ENCODE measurements at places on chromosomes 12 and 14.
A peak's percentile ranks its signal among the peaks of the same experiment; 100 is the strongest.

- peak; percentile 60 for DNase-seq
These were observed 26.8 kb upstream of the PEX5 start for GRCh38 chr12:7162691-7163114.

- DNase-seq = no peak
These were observed 8.0 kb upstream of the KRT8 start for GRCh38 chr12:52912711-52913430.

- peak; percentile 88 for DNase-seq
These were observed 473.0 kb downstream of the DPF3 start for GRCh38 chr14:72420749-72421474.

DNA sequence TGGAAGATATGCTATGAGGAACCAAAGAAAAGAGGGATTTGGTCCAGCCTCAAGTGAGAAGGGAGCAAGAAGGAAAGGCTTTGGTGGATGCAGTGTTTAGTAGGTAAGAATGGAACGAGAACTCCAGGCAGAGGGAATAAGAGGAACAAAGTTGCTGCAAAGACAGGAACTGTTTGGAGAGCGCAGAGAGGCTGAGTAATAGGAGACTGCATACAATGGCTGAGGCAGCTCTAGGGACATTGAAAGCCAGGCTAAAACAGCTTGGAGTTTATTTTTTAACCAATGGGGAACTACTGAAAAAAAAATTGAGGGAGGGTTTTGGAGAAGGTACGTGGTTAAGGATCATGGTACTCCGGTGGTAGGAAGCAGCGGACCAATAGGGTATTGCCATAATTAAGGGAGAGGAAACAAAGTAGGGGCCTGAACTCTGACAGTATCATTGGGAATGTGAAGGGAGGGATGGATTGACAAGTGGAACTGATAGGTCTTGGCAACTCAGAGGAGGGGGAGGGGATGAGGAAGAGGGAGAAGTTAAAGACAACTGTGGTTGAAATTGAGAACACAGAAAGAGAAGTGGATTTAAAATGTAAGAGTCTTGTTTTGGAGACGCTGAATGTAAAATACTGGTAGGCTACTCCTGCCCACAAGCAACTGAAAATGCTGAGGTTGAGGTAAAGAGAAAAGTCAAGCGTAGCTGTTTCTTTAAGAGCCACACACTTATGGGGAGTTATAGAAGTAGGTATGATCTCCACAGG is 4.8 kb downstream of the ASCL4 start:
- no peak for DNase-seq

DNA sequence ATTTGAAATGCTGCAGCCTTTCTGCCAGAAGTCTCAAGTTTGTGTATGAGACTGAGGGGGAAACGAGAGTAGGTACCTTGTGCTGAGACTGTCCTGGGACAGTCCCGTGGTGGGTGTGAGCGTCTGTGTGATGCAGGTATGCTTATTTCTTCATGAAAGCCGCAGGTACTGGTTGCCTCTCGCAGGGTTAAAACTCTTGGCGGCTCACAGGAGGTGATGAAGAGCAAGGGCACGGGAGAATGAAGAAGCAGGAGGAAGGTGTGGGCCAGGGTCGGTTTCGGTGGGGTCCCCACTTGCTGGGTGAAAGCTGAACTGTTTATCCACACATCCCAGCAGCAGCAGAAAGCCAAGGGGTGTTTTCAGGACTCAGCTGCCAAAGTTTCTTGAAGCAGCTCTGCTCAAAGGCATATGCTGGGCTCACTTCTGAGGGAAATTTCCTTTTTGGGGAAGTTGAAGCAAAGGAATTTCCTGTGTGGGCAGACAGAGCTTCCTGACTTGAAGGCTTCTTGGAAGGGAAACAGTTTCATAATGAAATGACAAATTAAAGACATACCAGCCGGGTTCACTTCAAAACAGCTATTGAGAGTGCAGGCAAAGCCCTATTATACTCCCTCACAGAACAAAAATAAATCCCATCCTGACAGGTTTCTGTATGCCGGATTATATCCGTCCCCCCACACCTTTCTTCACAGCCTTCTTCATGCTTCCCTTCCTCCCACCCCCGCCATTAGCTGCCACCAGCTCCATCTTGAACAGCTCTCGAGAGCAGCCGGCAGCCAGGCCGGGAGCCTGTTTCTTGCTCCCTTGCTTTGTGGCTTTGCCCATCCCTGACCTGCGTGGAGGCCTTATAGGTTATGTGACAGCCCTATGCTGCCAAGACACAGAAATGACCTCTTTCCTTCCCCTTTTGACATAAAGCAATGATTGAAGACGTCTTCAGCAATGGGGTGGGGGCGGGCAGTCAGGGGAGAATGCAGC is 116.6 kb downstream of the ETV6 start:
- DNase-seq = peak; percentile 77

- DNase-seq = peak; percentile 91
These were observed at the start of gene CKAP4 for GRCh38 chr12:106247674-106248311. Gene CKAP4, minus strand, starts transcription at chr12:106248020. Its CDS starts 169 bp downstream, at chr12:106247851.

DNA sequence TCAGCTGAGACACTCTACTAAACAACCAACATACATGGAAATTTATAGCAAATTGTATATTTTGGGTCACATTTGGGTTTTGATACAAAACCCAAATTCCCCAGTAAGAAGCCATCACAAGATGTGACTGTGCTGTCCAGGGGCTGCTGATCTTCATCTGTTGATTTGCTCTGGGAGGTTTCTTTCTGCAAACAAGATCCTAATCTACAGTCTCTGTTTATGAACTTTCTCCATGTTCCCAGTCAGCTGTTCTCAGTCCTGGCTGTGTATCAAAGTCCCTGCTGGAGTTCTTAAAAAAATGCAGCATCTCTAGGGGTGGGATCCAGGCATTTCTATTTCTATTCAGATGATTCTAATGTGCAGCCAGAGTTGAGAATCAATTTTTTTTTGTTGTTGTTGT is 85.1 kb downstream of the ATP23 start:
- peak; percentile 52 for DNase-seq

- no peak for DNase-seq
These were observed 58.9 kb downstream of the DAD1 start for GRCh38 chr14:22530127-22530526.

- DNase-seq = no peak
These were observed 7.8 kb upstream of the EP400 start for GRCh38 chr12:131941987-131942341.

DNA sequence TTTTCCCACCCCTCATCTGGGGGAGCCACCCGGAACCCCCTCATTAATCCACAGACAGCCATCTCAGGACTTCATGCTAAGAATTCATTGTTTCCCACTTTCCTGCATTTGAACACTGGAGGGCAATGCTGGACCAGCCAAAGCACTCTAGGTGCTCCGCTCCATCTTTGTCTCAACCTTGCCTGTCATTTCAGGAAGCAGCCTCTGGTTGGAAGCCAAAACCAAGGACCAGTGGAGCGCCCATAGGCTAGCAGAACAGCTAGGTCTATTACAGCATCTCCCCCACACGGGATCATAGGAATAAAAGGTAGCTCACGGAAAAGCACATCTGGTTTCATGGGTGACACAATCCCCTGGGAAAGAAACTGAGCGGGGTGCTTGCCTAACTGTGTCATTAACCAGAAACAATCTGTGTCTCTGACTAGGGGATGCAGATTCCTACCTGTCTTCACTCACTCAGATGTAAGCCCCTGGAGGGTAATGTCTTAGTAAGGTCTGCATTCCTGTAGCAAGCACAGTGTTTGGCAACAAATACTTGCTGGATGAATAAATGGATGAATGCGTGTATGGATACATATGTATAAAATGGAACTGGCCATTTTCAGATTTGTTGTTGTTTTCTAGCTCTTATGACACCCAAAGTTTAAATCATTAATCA is 197.0 kb downstream of the DAD1 start:
- peak; percentile 80 for DNase-seq

- DNase-seq = peak; percentile 28
These were observed 653 bp downstream of the PA2G4 start for GRCh38 chr12:56104815-56105608.

- DNase-seq = no peak
These were observed 94.0 kb upstream of the RMST start for GRCh38 chr12:97368462-97369163.

DNA sequence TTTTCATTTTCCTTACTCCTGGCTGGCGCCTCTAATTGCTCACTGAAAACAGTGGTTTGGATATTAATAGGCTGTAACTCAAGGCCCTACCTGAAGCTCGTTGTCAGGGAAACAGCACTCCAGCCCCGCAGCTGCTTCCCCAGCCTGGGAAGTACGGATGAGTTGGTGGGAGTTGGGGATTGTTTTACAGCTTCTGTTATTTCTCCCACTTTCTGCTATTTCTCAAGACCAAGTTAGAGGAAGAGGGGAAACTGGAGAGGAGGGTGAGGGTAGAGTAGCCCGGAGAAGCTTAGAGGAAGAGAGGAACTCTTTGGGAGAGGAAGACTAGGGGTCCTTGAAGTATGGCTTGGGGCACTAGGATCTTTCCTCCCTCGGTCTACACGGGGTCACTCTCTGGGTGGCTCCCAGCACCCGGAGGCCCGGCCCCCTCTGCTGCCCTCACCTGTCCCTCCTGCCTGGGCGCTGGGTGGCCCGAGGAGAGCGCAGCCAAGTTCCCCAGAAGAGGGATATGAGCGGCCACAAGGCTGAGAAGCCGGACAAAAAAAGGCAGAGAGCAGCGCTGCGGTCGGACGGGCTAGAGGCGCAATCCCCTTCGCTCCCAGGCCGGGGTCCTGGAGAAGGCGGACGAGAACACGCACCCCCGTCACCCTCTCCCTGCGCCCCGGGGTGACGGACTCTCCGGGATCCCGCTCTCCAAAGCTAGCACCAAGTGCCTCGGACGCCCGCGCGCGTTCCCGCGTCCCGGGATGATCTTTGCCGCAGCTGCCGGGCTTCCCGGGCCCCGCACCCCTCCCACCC is 671 bp downstream of the SPTB start:
- DNase-seq = peak; percentile 28

DNA sequence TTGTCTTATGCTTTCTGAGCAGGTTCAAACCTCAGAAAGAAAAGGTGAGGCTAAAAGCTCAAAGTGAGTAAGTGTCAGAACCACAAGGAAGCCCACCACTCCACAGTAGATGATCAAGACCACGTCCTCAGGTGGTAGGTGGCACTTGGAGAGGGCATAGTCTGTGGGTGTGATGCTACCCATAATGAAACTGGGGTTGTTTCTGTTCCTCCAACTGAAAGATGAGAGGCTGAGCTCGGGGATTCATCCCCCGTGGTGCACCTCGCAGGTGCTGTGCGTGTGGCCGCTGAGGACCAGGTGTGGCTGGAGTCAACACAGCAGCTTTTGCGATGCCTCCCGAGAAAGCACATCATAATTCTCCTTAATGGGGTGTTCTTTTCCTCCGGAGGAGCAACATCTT is 285.7 kb downstream of the TTC8 start:
- no peak for DNase-seq

GRCh38 chr14:24721775-24722174 is 87.8 kb upstream of the GZMB start:
- DNase-seq = no peak

- DNase-seq = peak; percentile 59
These were observed 353.2 kb downstream of the ZFP36L1 start for GRCh38 chr14:68439676-68440075.

DNA sequence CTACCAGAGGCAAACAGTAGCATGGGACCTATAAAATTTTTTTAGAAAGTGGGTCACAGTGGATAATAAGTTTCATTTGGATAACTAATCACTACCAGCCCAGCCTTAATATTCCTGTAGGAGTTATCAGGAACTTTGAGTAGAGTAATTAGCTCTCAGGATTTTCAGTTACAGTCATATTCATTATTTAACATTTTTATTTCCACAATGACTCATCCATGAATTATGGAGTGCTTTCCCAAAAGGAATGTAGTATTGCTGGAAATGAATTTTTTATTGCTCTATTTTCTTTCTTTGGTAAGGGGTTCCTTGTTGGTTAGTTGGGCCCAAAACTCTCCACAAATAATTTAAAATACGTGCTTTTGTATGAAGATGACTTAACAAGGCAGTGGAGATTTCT is 53.7 kb downstream of the ERC1 start:
- DNase-seq = no peak

DNA sequence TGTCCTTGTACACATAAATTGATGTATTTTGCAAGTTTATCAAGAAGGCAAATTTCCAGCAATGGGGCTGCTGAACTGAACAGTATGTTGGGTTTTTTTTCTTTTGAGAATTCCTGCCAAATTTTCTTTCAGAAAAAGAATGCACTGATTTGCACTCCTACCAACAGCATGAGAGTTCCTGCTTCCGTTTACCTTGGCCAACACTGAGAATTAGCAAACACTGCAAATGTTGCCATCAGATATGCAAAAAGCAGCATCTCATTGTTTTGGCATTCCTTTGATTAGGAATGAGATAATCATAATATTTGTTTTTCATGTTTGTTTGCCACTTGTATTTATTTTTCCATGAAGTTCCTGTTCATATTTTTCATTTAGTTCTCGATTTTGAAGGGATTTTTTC is 82.4 kb downstream of the RTN1 start:
- no peak for DNase-seq

- no peak for DNase-seq
These were observed 898 bp upstream of the RAB15 start for GRCh38 chr14:64973026-64973442.

DNA sequence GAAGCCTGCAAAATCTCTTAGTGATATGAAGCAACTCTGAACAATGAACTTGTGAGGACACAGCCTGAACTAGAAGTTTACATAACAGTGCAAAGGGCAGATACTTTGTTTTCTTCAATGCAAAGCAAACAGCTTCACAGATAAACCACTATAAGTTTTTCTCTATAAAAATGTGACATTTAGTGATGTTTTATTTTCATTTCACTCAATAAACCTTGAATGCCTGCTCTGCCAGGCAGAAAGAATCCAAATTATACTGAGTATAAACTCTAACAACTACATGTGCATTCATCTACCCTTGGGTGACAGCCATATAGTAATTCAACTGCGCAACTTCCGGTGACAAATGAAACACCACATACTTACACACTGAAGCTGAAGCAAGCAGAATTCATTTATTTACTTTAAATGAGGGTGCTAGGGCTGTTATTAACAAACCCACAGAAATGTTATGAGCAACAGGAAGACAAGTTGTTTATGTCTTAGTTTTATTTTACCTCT is 10.3 kb downstream of the DCP1B start:
- DNase-seq = no peak

- DNase-seq = no peak
These were observed 82.0 kb upstream of the PTHLH start for GRCh38 chr12:28054583-28054982.

DNA sequence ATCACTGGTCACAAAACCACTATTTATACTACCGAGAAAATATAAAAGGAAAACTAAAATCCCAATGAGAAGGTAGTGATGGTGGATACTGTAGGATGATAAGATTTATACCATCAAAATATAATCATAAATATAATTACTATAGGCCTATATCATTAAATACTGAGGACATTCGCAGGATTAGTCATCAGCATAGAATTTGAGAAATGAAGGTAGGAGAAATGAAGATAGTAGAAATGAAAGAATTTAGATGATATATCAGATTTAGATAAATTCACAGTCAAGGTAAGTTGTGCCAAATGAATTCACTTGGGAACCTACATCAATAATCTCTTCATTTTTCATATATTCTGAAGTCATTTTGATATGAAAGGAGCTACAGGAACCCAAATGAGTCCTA is 82.8 kb downstream of the DAAM1 start:
- no peak for DNase-seq

GRCh38 chr14:22929104-22929960 is at the start of gene PRMT5:
Gene PRMT5, minus strand, starts transcription at chr14:22929376. Its CDS starts 15 bp downstream, at chr14:22929361.
- DNase-seq = peak; percentile 100
